ENCODE measurements at places on chromosomes 12 and 14. TPM values are rescaled to one million over a fixed set of nuclear protein-coding genes. Genes with fewer than 3 reads are reported as not detected.

The MYO1H gene
- total RNA-seq: not detected

The MYF5 gene
- not detected for total RNA-seq

The OR4E2 gene
- not detected for total RNA-seq

The AMN gene
- 0.37 TPM for total RNA-seq

The GYS2 gene
- not detected for total RNA-seq

The TNFAIP2 gene
- 0.12 TPM for total RNA-seq

The SEL1L gene
- 41.2 TPM for total RNA-seq

The SLC2A14 gene
- total RNA-seq: 8.8 TPM

The HCAR2 gene
- not detected for total RNA-seq

The MARK3 gene
- 62.2 TPM for total RNA-seq

The CCDC196 gene
- total RNA-seq: not detected

The RND1 gene
- total RNA-seq: 6.8 TPM

The NTS gene
- total RNA-seq: not detected

The KRT79 gene
- total RNA-seq: not detected

The CYP27B1 gene
- total RNA-seq: 6.1 TPM

The HHIPL1 gene
- 0.31 TPM for total RNA-seq

All from activated naive CD4-positive, alpha-beta T cell treated with anti-CD3 and anti-CD28 coated beads for 36 hours (primary cell).